ENCODE measurements at places on chromosomes 7 and 10. TPM values are rescaled to one million over a fixed set of nuclear protein-coding genes. Genes with fewer than 3 reads are reported as not detected.

DYDC2 gene
- not detected for total RNA-seq

TEX36 gene
- not detected for total RNA-seq

NPFFR1 gene
- total RNA-seq, result not detected

FLNC gene
- total RNA-seq, result not detected

SLC18A2 gene
- total RNA-seq, result 0.09 TPM

SPOCK2 gene
- total RNA-seq, result 217 TPM

SPDYE6 gene
- total RNA-seq, result not detected

NPSR1 gene
- total RNA-seq, result not detected

ANKRD1 gene
- not detected for total RNA-seq

C10orf105 gene
- 0.61 TPM for total RNA-seq

CTAGE15 gene
- 1.3 TPM for total RNA-seq

HMX3 gene
- not detected for total RNA-seq

TAS2R3 gene
- 1.3 TPM for total RNA-seq

NRCAM gene
- 0.16 TPM for total RNA-seq

ARMH3 gene
- 23.8 TPM for total RNA-seq

MMD2 gene
- not detected for total RNA-seq

TMEM178B gene
- 0.80 TPM for total RNA-seq

EFCAB10 gene
- total RNA-seq, result not detected

PDE6C gene
- not detected for total RNA-seq

CYP3A4 gene
- not detected for total RNA-seq

TAS2R39 gene
- total RNA-seq, result not detected

TAS2R4 gene
- 1.1 TPM for total RNA-seq

HNRNPA2B1 gene
- 849 TPM for total RNA-seq

SUN3 gene
- not detected for total RNA-seq

CFTR gene
- 0.02 TPM for total RNA-seq

CLRN3 gene
- total RNA-seq, result not detected

CAV1 gene
- not detected for total RNA-seq

MLXIPL gene
- total RNA-seq, result not detected

TMEM273 gene
- total RNA-seq, result 41.0 TPM

CYP26C1 gene
- not detected for total RNA-seq

PGAM2 gene
- 0.89 TPM for total RNA-seq

GCC1 gene
- total RNA-seq, result 18.1 TPM

CALY gene
- total RNA-seq, result not detected

ANKRD22 gene
- not detected for total RNA-seq

AGR3 gene
- total RNA-seq, result not detected
